Cardiac muscle cell (in vitro differentiated cells and primary cell): ENCODE measurements at places on chromosomes 13 and 19. TPM values are rescaled to one million over a fixed set of nuclear protein-coding genes. Genes with fewer than 3 reads are reported as not detected.
A peak's percentile ranks its signal among the peaks of the same experiment; 100 is the strongest.

PAF1 gene
- 61.9 and 62.2 TPM in 2 replicates for total RNA-seq

SPTBN4 gene
- total RNA-seq, result 2.3 and 5.5 TPM in 2 replicates

KCNC3 gene
- total RNA-seq, result 6.9 and 8.2 TPM in 2 replicates

CYP4F2 gene
- total RNA-seq, result not detected in 2 replicates

- no peak for DNase-seq
Measured at GRCh38 chr13:46374710-46375109, 12.3 kb downstream of the RUBCNL start.

DNA sequence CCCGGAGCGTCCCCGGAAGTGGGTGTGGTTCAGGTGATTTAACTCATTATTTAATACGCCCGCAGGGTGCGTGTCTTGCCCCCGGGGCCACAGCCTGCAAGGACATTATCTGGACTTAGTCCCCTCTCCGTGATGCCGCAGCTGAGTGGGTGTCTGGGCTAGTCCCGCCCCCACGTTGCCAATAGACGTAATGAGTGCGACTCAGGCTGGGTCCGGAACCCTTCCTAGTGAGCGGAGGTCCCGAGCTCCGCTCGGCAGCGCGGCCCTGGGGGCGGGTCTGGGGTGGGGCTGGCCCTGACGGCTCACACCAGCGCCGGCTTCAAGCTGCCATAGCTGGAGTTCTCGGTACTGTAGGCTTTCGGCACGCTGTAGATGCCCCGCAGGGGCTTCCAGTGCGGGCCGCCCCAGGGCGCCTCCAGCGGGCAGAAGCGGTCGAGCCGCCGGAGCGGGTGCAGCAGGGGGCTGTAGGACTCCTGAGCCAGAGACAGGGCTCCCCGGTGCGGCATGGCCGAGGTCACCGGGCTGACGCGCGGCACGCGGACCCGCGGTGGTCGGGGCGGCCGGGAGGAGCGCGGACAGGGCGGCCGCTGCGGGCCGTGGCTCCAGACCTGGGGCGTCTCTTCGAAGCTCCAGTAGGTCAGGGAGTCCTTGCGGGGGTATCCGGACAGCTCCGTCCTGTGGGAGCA lies 918 bp upstream of the LHB start:
- peak; percentile 68 for DNase-seq

DNA sequence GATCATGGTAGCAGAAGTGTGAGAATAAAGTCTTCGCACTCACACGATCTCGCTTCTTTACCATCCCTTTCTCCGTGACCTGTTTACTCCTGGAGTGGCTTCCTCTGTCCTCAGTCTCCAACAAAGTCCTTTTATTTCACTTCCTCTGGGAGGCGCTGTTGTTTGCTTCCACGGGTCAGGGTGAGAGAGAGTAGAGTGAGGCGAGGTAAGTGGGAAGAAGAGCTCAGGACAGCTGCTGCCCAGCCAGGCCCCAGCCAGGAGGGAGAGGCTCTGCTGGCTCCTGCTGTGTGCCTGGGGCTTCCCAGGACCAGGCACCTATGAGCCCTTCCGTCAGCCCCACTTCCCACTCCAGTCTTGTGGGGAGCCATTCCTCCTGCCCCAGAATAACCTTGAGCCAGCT lies 242.1 kb downstream of the FGF9 start:
- DNase-seq, result peak; percentile 25

DNA sequence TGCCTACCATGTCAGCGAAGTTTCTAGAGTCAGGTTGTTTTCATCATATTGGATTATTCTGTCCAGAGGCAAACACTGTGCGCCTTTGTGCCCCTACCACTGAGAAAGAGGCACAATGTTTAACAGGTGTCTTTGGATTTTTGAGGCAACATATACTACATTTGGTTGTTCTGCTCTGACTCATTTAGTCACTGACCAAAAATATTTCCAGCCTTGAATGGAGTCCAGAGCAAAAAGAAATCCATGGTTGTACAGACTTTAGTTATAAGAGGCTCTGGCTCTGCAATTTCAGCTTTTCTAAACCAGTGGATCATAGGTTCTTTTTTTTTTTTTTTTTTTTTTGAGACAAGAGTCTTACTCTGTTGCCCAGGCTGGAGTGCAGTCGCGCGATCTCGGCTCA lies 35.7 kb downstream of the LACC1 start:
- DNase-seq, result peak; percentile 15

- no peak for DNase-seq
Measured at GRCh38 chr19:4593409-4593851, 33.9 kb upstream of the SEMA6B start.

- no peak for DNase-seq
Measured at GRCh38 chr19:10074153-10074552, 12.0 kb upstream of the SHFL start.

DNA sequence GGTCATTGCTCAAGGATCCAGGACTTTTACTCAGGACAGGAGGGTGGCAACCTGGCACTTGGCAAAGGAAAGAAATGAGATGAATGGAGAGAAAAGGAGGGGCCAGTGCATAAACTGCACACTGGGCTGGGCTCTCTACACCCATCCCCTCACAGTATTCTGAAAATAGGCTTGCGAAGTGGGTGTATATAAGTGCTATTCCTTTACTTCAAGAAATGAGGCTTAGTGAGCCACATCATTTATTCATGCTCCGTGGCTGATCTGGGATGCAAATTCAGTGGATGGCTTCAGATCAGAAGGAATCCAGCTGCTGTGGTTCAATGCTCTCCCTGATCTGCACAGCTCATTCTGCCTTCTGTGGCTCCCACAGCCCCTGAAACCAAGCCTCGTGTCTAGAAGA lies 297.7 kb downstream of the UQCRFS1 start:
- DNase-seq, result no peak

GRCh38 chr13:52665325-52665724 lies 12.7 kb downstream of the SUGT1 start:
- DNase-seq, result peak; percentile 9

DNA sequence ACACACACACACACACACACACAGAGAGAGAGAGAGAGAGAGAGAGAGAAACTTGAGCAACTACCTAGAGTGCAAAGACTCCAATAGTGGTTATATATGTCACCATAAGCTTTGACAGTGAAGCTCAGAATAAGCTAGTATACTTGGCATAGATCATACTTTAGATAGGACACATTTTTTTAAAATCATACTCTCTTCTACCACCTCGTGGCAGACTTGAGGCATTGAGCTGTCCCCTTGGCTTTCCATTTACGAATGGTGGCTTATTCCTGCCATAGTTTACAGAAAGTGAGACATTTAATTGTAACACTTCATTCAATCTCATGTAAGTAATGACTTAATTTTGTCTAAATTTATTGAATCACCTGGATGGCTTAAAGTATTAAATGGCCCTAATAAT lies 108.2 kb downstream of the EDNRB start:
- peak; percentile 6 for DNase-seq

DNA sequence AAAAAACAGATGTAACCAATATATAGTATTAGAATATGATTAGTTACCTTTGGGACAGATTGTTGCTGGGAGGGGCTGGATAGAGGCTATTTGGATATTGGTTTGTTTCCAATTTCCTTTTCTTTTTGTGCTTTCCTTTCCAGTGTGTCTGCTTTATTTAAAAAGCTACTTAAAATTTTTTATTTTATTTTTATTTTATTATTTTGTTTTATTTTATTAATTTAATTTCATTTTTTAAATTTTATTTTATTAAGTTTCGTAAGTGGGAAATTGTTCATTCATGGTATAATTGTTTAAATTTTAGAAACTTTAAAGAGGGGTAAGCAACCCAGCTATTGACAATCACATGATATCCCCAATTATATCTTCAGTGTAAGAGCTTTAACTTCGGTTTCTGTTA lies 2077.0 kb upstream of the PCDH20 start:
- no peak for DNase-seq
